ENCODE measurements at places on chromosomes 7 and 10.

DNA sequence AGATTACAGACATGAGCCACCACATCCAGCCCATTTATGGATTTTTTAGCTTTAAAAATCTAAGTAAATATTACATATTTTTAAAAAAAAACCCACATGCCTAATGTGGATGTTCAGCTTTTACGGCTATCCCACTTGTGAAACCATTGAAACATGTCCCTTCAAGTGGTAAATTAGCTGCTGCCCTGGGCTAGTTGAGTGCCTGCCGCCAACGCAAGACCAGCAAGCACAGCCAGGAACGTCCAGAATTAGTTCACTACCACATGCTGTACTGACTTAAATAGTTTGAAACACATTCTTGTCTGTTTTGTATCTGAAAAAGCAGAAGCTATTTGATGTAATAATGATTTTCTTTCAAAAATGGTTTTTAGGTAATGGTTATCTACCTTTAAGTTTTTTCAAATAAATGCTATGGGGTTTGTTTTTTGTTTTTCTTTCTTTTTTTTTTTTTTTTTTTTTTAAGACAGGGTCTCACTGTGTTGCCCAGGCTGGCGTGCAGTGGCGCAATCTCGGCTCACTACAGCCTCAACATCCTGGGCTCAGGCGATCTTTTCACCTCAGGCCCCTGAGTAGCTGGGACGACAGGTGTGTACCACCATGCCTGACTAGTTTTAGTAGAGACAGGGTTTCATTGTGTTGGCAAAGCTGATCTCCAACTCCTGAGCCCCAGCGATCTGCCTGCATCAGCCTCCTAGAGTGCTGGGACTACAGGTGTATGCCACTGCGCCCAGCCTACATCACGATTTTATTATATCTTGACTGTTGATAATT lies 57.0 kb downstream of the KLRG2 start:
- no peak for DNase-seq

- no peak for DNase-seq
Observed at GRCh38 chr7:120114626-120115025, 158.3 kb upstream of the KCND2 start.

GRCh38 chr10:130805635-130806030 lies 505.9 kb downstream of the TCERG1L start:
- no peak for DNase-seq

DNA sequence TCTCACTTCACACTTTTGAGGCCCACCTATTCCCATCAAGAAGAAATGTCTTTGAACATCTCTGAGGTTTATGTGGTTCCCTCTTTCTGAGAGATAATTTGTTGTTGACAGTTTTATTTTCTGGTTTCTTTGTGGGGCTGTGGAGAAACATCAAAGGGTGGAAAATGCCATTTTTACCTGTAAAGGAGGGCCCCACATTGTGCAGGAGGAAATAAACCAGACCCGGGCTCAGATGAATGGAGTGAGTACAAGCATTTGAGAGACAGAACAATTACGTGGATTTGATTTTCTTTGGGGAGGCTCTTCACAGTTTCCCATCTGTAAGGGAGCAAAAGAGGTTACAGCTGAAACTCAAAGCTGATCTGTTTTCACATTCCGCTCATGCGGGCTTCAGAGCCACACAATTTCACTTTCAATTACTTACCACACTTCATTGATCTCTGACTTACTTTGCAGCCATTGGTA lies 29.8 kb downstream of the ITPRIP start:
- DNase-seq, result no peak

DNA sequence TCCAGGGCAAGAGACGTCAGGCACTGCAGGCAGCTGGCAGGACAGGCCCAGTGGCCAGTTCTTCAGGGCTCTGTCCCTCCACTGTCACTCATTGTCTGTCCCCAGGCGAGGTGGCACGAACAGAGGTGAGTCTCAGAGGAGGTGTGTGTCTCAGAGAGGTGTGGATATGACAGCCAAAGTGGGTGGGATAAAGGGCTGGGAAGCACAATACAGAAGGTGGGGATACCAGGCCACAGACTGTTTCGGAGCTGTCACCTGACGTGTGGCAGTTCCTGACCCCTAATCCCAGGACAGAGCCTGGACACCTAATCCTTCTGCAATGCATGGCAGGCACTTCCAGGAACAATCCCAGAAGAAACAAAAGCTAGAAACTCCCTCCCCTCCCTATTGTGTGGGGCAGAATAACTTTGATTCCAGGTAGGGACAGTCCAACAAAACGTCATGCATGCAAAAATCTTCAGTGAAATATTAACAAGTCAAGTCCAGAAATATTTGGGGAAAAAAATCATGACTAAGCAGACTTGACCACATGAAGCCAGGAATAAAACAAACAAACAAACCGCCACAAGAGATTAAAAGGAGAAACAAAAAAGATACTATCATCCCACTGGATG lies 11.6 kb downstream of the KLRG2 start:
- DNase-seq, result no peak

Data from MG63 (cell line).